ENCODE measurements at places on chromosomes 2 and 18. TPM values are rescaled to one million over a fixed set of nuclear protein-coding genes. Genes with fewer than 3 reads are reported as not detected.
A peak's percentile ranks its signal among the peaks of the same experiment; 100 is the strongest.

Gene PTMA
- total RNA-seq, result 2,259 TPM

Gene MC2R
- not detected for total RNA-seq

DNA sequence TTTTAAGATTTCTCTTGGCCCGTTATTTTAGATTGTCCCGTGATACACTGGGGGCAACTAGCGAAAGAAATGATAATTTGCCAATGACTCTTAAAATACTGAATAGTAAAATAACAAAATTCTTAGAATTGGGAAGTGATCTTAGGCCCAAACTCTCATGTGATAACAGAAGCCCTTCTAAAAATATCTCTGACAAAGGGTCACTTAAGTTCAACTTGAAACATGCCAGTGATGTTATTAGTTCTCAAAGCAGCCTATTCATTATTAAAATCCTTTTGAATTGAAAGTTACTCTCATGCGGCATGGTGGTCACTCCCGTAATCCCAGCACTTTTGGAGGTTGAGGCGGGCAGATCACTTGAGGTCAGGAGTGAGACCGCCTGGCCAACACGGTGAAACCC lies 920.9 kb downstream of the NRXN1 start:
- H3K27ac ChIP-seq, result no peak overlapping the region
- no peaks in the 10 kb centered on the region for H3K27me3 ChIP-seq
- no peaks in the 10 kb centered on the region for H3K36me3 ChIP-seq
- DNase-seq, result no peak
- H3K4me3 ChIP-seq, result no peak overlapping the region

DNA sequence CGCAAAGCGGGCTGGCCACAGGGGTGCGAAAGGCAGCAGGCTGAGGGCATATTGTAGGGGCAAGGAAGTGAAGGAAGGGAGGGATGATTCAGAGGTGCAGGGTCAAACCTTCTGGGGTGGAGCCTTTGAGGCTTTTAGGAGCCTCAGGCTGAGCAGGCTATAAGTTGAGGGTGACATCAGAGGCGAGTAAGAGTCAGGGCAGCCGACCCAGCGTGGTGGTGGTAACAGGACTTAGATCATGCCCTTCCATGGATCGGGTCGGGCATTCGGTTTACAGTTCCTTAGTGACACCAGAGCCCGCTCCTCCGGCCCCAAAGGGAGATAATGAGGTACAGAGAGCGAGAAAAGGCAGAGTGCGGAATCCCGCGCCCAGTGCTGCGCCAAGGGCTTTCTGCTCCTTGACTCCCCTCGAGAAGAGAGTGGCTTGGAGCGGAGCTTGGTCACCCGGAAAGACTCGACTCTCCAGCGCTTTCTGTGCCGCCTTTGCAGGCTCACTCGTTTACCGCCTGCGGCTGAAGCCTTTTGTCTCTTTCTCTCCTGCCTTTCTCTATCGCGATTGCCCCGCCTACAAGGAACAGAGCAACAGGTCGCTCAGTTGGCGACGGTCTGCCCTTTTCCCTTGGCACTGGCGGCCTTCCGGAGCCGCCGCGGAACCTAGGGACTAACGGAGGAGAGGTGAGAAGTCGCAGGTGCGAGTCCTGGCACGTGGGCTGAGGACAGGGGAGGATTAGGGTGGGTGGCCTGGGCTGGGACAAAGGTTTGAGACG lies 720 bp downstream of the LBX2 start:
- H3K27ac ChIP-seq, result peak overlapping the region; percentile 72
- peak overlapping the region; percentile 86 for H3K4me3 ChIP-seq
- H3K27me3 ChIP-seq, result peaks cover 30% of the 10 kb centered on the region
- DNase-seq, result no peak
- peaks cover 31% of the 10 kb centered on the region for H3K4me1 ChIP-seq

- H3K36me3 ChIP-seq, result peaks cover 75% of the 10 kb centered on the region
- H3K27me3 ChIP-seq, result no peaks in the 10 kb centered on the region
- H3K4me3 ChIP-seq, result no peak overlapping the region
- no peak for DNase-seq
- H3K4me1 ChIP-seq, result peaks cover 45% of the 10 kb centered on the region
Observed at GRCh38 chr18:32072321-32072720, 19.4 kb upstream of the RNF138 start.

Measured in activated T-helper 2 cell treated with anti-CD3 and anti-CD28 coated beads, Interferon-gamma antibody, Interleukin-2, Interleukin-4, amounts not matched to agents 10 μg/mL and 5 μg/mL and 100 μg/mL, durations not matched to agents 14 hours and 24 hours and 36 hours (primary cell).